ENCODE measurements at places on chromosomes 12 and 14.

GRCh38 chr14:75283162-75283832 lies 4.7 kb downstream of the FOS start:
- DNase-seq, result no peak

- DNase-seq, result no peak
These were observed 197.8 kb downstream of the FSCB start for GRCh38 chr14:44309331-44309730.

DNA sequence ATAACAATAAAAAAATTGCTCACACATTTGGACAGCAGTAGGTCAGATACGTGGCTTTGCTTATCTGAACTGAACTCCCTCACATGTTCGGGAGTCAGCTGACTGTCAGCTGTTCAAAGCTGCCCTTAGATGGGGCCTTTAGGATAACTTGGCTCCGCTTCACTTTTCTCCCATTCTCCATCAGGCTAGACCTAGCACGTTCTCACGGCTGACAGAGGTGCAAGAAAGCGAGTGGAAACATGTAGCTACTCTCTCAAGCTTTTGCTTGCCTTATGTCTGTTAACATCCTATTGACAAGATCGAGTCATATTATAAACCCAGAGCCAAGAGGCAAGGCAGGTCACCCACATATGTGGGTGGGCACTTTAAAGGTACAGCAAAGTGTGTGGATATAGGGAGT lies 112.0 kb upstream of the PDZRN4 start:
- DNase-seq, result no peak

DNA sequence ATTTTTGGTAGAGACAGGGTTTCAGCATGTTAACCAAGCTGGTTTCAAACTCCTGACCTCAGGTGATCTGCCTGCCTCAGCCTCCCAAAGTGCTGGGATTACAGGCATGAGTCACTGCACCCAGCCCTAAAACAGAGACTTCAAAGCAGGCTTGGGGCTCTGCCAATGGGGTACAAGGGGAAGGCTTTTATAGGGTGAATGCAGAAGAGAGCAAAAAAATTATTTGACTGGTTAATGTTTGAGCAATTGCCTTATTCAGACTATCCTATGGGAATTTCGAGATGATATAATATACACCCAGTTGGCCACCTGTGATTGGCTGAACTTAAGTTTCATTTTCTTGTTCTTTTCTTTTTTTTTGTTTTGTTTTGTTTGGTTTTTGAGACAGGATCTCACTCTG lies 31.5 kb upstream of the ACTN1 start:
- peak; percentile 12 for DNase-seq

DNA sequence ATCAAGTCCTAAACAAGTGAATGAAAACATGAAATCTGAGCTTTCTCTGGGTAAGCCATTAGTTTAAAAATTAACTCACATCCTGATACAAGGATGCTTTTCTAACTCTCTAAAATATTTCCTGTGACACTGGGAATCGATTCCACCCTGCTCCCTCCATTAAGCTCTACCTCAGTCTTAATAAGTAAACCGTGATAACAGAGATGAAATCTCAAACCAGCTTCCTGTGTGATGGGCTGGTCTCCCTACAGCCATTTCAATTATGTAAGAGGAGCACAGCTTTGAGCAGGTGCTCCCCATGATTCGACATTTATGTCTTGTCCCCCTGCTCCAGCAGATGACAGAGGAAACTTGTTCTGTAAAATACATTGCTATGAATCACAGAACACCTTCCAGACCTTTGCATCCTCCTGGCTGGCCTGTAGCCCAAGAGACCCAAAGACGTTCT lies 59.0 kb downstream of the GAS2L3 start:
- no peak for DNase-seq

- DNase-seq, result no peak
These were observed 5.2 kb upstream of the CLEC9A start for GRCh38 chr12:10025236-10025635.

DNA sequence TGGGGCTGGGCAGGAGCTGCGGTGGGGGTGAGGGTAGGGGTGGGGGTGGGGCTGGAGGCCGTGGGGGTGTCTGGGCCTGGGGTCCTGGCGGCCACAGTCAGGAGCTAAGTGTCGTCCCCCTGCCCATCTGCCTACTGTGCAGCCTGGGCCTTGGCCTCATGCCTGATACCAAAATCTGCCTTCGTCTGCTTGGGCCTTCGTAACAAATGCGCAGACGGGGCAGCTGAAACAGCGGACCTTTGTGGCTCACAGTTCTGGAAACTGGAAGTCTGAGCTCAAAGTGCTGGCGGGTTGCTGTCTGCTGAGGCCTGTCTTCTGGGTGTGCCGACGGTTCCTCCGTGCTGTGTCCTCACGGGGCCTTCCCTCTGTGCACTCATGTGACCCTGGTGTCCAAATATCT lies 61.7 kb downstream of the KIF26A start:
- DNase-seq, result no peak

DNA sequence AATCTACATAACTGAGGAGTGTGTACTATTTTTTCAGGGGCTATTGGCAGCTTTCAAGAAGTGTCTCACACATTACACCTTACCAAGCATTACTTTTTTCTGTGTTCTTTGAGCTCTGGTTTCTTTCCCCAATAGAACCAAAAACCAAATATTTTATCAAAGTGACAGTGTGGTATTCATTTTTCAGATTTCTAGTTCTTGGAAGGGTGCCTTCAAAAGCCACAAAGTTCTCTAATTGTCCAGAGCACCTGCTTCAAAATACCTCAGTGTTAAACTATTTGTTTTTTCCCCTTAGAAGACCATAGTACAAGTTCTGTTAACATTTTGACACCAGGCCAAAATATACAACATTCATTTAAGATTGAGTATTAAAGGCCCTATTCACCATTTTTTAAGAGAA lies 515.7 kb downstream of the ETNK1 start:
- DNase-seq, result no peak

GRCh38 chr12:19220852-19221466 lies 91.4 kb downstream of the PLEKHA5 start:
- DNase-seq, result no peak

- no peak for DNase-seq
These were observed 16.6 kb upstream of the SUSD6 start for GRCh38 chr14:69594846-69595245.

GRCh38 chr14:74945261-74945851 lies 10.0 kb downstream of the PGF start:
- DNase-seq, result no peak

Measured in activated CD4-positive, alpha-beta T cell treated with anti-CD3 and anti-CD28 coated beads for 1 hour (primary cell).